ENCODE measurements at places on chromosomes 2 and 18.

- no peak for DNase-seq
These were observed 12.4 kb downstream of the MFF start for GRCh38 chr2:227337442-227337841.

GRCh38 chr2:106961328-106961727 lies 75.4 kb upstream of the ST6GAL2 start:
- no peak for DNase-seq

GRCh38 chr2:181781078-181781786 lies 100.9 kb upstream of the NEUROD1 start:
- no peak for DNase-seq

- no peak for DNase-seq
These were observed 65.1 kb downstream of the EDAR start for GRCh38 chr2:108923736-108924579.

GRCh38 chr2:188527141-188527540 lies 235.5 kb downstream of the GULP1 start:
- peak; percentile 83 for DNase-seq

- no peak for DNase-seq
These were observed 147.2 kb downstream of the TSN start for GRCh38 chr2:121902616-121903015.

DNA sequence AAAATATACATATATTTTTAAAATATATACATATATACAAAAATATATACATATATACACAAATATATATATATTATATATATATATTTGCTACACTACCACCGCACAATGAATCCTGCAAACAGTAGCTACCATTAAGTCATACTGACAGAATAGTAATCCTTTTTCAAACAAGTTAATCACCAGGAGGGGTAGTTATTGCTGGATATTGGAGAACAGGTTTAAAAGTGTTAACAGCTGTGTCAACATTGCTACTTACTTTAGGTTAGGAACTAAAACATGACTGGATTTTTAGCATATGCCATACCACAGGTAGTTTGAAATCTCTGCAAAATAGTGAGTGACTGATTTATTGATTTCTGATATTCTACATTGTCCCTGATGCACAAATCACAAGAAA lies 529.1 kb upstream of the CDH7 start:
- no peak for DNase-seq

DNA sequence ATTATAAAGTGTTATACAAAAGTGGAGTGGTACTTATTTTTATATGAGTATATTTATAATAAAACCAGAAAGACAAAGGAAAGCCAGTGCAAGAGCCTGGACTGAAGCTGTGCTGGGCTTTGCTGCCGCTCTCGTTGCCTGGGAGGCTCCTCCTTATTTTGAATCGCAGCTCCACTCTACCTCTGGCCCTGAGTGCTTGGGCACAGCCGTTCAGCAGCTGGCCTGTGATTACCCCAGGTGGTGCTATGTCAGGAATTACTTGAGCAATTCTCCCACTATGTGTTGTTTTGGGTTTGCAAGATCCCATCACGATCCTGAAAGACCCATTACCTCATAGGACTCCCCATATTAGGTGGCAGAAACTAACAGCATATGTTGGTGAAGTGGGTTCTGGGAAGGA lies 53.0 kb upstream of the LCLAT1 start:
- no peak for DNase-seq

- no peak for DNase-seq
These were observed 285.8 kb upstream of the REV1 start for GRCh38 chr2:99775585-99775984.

GRCh38 chr2:51734115-51734514 lies 702.2 kb upstream of the NRXN1 start:
- no peak for DNase-seq

DNA sequence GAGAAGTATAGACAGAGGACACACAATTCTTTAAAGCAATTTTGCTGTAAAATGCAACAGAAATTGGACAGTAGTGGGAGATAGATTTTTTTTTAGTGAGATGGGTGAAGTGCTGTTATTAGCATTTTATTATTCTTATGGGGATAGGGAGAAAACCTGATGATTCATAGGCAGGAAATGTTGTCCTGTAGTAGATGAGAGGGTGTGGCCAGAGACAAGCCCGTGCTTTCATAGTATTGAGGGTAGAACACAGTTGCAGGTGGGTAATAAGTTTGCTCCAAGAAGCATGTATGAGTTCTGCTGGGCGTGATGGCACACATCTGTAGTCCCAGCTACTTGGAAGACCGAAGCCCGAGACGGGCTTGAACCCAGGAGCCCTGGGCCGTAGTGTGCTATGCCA lies 128.3 kb upstream of the ARHGAP28 start:
- DNase-seq = no peak

DNA sequence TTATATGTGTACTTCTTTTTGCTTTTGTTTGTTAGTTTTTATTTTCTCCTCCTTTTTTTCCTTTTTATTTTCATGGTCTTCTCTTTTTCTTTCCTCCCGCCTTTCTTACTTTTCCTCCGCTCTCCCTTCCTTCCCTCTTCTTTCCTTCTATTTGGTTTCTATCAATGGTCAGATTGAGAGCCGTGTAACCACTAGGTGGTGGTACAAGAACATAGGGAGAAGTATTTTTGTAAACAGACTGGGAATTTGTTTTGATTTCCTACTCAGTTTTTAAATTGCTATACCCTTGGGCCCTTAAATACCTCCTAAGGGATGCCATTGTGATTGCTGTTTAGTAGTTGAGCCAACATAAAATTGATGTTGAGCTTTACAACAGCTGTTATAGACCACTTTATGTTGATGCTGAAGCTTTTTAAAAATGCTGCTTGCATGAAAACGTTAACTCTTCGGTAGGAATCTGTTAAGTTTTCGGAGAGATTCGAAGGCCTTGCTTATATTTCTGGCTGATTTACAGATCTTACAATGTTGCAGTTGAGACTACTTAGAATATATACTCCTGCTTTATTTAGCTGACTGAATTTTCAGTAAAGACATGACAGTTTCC lies 124.2 kb downstream of the UBE2E3 start:
- peak; percentile 52 for DNase-seq

GRCh38 chr2:179049203-179049545 lies 763 bp downstream of the CCDC141 start:
- no peak for DNase-seq

GRCh38 chr2:47034973-47035609 lies 119.5 kb upstream of the MCFD2 start:
- no peak for DNase-seq

- no peak for DNase-seq
These were observed 2.0 kb downstream of the INO80C start for GRCh38 chr18:35495536-35496314.

DNA sequence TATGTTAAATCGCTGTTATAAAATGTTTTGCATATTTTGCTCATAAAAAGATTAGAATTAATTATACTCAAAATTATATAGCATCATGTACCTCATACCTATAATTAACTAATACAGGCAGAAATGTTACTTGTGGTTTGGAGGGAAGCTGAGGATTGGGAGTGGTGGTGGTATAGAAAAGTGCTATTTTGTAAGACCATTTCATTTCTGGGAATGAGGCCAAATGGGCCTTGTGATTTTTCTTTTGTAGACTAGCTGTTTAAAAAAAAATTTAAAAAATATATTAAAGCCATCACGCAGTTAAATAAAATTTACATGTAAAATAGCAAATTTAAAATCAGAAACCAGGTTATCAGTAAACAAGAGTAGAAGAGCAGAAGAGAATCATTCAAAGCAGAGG lies 560.8 kb upstream of the FAM98A start:
- no peak for DNase-seq

DNA sequence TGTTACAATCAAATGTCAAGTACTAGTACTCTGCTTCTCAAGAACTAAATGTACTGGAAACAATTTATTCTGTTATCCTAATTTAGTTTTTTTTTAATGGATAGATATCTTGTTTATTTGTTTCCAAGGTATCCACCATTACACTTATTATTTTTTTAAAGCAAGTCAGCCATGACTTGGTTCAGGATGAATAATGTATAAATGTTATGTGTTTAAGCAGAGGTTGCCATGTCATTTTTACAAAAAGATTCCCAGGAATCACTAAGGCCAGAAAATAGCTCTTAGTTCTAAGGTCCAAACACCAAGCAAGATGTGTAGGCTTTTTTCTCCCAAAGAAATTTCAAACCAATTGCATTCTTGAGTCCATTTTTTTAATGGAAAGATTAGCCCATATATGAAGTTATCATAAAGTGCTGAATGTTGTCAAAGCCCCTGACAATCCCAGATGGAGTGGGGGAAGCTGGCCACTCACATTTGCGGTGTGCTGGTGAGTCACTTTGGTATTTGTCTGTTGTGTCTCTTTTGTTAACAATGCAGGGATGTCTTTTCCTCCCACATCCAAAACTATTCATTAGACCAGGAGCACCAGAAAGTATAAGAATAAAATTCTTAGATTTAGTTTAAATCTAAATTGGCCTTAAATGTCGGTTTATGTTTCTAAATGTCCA lies 158.9 kb downstream of the COL6A3 start:
- no peak for DNase-seq

GRCh38 chr2:174078275-174078674 lies 113.1 kb upstream of the SP3 start:
- DNase-seq = no peak

GRCh38 chr2:183495589-183496267 lies 371.5 kb downstream of the NUP35 start:
- no peak for DNase-seq

DNA sequence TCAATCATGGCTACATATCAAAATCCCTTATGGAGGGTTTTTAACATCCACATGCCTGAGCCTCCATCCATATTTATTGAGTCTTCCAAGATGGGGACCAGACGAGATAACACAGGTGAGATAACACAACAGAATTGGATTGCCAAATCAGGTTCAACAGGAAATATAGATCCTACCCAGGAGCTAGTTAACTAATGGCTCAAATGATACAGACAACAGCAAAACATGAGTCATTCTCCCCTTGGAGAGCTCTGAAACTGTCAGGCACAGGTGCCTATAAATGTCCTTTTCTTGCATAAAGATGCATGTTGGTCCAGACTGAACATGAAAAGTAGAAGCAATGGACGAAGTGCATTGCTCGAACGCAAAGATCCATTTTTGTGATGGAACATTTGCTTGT lies 202.2 kb downstream of the CDH20 start:
- DNase-seq = no peak

DNA sequence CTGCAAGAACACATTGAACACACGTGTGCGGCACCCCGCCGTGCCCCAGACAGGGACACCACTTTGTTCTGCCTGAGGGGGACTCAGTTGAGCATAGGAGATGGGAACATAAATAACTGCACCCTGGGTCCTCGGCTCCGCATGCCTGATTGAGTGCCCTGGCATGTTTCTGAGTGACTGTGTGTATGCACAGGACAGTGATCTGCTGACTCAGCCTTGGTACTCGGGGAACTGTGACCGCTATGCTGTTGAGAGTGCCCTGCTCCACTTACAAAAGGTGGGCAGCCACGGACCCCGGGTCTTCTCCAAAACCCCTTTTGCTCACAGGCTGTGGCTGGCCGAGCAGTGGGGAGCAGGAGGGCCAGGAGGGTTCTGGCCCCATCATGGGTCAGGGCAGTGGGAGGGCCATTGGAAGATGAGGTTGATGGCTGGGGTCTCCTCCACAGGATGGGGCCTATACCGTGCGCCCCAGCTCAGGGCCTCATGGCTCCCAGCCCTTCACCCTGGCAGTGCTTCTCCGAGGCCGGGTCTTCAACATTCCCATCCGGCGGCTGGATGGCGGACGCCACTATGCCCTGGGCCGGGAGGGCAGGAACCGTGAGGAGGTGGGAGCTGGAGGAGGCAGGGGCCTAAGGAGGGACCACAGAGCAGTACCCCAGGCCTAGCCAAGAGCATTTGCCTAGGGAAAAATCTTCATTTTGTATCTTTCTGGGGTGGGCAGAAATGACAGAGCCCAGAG lies 16.9 kb downstream of the SH2D6 start:
- peak; percentile 31 for DNase-seq

GRCh38 chr2:54924121-54924520 lies 126.1 kb downstream of the RTN4 start:
- no peak for DNase-seq

- no peak for DNase-seq
These were observed 77.6 kb downstream of the SMIM21 start for GRCh38 chr18:75349668-75350511.

- DNase-seq = no peak
These were observed 18.4 kb upstream of the PRLH start for GRCh38 chr2:237547841-237548416.

GRCh38 chr2:14673351-14673875 lies 40.9 kb downstream of the LRATD1 start:
- peak; percentile 31 for DNase-seq

GRCh38 chr2:217899231-217900009 lies 103.4 kb downstream of the TNS1 start:
- DNase-seq = no peak

- no peak for DNase-seq
These were observed 886.5 kb downstream of the CNTNAP5 start for GRCh38 chr2:124911560-124911959.

DNA sequence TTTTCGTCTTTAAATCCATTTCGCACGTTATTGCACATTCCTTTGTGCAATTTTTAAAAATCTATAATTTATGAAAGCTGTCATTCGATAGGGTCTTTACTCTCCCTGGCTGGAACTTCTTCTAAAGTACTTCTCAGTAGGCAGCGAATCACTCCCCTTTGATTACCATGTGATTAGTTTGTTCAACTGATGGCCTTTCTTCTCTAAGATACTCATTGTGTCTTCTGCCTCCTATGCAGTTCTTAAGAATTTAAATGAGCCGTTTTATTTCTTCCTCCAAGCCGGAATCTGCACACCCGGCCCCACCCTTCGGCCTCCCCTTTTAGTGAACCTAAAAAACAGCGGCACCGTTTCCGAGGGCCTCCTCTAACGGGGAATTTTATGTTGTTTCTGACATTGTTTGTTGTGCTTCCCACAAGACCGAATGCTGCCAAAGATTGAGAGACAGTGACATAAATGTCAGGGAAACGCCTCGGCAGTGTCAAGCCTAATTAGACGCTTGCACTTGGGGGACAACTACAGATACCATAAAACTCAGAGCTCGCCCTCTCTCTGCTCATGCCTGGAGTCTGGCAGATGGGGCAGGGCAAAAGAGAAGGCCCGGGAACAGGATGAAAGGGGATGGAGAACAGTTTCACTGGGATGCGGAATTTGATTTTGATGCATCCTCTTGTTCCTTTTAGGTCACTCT lies 255.3 kb downstream of the BCL11A start:
- DNase-seq = no peak

- DNase-seq = no peak
These were observed 217.0 kb downstream of the CMPK2 start for GRCh38 chr2:6648596-6649247.

DNA sequence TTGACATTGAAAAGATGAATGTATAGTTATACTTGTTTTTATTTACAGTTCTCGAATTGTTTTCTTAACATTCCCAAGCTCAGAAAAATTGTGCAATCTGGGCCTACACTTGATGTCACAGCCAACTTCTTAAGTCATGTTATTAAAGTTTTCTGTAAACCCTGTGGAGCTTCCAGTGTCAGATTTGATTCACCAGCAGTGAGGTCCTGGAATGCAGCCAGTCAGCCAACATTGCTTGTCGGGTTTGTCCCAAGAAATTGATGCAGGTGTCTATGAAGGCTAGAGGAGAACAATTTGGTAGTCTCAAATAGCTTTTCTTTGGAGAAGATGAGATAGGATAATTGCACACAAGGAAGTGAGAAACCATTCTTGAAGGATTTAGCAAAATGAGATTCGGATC lies 732.2 kb downstream of the DPP10 start:
- no peak for DNase-seq

- no peak for DNase-seq
These were observed 559.5 kb downstream of the SOCS6 start for GRCh38 chr18:70848329-70848728.
